Jurkat, Clone E6-1 (cell line): ENCODE measurements at places on chromosomes 2 and 18.

- no peak for DNase-seq
Observed at GRCh38 chr2:133705287-133705686, 137.0 kb upstream of the NCKAP5 start.

DNA sequence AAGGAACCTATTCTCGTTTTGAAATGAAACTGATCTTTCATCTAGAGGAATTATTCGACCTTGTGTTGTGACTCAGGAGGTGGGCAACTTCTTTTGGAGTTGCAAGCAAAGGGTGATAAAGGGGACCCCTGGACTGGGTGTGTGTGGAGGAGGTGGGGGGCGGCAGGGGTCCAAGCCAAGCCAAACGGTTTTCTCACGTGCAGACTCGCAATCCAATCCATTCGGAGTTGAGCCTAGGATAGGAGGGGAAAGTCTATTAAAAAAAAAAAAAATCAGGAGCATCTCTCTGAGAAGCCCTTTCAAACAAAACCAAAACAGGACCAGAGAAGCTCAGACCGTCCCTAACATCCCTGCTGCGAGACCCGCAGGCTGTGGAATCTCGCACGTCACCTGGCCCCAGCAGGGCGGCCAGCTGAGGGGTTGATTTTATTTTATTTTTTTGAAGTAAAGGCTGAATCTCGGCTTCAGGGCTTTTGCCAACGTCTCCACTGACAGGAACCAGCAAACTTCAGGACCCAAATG lies 3.7 kb upstream of the ZEB2 start:
- no peak for DNase-seq

DNA sequence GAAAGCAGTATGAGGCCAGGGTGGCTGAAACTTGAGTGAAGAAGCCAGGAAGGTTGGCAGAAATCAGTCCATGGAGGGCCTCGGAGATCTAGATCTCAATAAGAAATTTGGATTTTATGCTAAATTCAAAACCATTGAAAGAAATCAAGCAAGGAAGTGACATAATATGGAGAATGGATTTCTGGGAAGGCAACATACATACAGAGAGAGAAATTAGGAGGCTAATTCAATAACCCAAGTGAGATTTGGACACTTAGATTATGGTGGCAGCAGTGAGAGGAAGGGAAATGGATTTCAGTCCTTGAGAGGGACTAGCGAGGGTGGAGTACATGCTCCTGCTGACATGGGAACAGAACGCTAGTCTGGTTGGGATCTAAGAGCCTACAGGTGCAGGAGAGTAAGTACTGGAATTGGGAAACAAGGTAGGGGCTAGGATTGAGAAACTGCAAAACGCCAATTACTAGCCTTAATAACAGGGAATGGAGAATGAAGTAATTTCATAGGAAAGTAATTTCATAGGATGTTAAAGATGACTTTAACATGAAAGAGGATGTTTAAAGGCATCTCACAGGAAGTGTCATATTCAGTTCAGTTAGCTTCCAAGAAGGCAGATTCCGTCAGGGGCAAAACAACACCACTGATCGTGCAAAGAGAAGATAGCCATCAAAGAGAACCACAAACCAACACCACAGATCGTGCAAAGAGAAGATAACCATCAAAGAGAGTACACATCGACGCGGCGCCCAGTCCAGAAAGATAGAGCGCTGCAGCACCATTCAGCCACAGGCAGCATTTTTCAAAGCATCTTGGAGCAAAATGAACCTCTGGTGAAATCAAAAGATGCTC lies 27.2 kb downstream of the CDKL4 start:
- DNase-seq: peak; percentile 85

DNA sequence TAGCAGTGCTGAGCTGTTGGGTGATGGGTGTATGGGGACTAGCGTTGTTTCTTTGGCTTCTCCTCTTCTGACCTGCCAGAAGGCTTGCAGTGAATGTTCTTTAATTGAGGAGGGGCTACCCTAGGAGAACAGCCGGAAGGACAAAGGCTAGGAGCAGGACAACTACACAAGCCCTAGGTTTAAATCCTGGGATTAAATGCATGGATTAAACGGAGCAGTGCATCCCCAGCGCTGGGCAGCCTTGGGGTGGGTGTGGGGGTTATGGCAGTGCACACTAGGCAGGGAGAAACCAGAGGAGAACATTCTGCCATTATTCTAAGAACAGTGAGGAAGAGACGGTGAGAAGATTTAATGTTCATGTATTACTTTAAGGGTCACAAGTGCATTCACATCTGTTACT lies 86.4 kb upstream of the MCFD2 start:
- no peak for DNase-seq

DNA sequence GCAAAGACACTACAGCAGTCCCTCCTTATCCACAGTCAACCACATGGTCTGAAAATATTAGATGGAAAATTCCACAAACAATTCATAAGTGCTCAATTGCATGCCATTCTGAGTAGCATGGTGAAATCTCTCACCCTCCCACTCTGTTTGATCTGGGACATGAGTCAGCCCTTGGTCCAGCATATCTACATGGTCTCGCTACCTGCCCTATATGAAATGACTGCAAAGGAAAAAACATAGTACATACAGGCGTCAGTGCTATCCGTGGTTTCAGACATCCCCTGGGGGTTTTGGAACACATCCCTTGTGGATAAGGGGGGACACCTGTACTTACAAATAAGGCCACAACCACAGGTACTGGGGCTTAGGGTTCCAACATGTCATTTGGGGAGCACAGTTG lies 73.7 kb downstream of the CABLES1 start:
- DNase-seq: no peak

- DNase-seq: no peak
Observed at GRCh38 chr2:75076088-75076487, 117.6 kb downstream of the POLE4 start.
